NCI-H460 (cell line): ENCODE measurements at places on chromosomes 2 and 18. TPM values are rescaled to one million over a fixed set of nuclear protein-coding genes. Genes with fewer than 3 reads are reported as not detected.

Gene GAREM2
- total RNA-seq = 5.5 and 5.7 TPM in 2 replicates

Gene MPP4
- total RNA-seq = 0.52 and 1.3 TPM in 2 replicates

DNA sequence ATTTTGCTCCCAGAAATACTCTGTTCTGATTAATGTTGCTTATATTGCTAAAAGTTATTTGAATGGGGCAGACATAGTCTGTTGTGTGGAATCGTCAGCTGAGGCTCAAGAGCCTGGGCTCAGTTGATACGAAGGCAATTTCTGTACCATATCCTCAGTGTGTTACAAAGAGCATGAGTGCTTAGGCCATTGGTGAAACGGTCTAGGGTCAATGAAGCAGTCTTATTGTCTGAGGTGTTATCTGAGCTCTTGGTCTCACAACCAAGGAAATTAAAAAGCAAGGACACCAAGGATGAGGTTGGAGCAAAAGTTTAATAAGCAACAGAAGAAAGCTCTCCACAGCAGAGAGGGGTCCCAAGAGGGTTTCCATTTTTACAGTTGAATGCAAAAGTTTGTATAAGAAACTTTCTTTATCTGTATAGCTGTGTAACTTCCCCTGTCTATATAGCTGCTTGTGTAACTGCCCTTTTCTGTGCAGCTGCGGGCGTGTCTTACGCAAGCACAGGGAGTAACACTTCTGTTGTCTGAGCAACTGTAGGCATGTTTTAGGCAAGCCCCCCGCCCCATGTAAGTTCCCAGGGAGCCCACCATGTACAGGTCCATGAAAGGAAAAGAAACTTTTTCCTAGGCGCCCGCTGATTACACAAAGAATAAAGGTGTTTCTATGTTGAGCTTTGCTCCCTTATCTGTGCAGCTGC is 40.6 kb upstream of the DSC1 start:
- no peak for DNase-seq

Gene PLCL1
- 0.02 and 0.09 TPM in 2 replicates for total RNA-seq

GRCh38 chr2:207330912-207331311 is 165.2 kb upstream of the KLF7 start:
- DNase-seq = peak; percentile 94

DNA sequence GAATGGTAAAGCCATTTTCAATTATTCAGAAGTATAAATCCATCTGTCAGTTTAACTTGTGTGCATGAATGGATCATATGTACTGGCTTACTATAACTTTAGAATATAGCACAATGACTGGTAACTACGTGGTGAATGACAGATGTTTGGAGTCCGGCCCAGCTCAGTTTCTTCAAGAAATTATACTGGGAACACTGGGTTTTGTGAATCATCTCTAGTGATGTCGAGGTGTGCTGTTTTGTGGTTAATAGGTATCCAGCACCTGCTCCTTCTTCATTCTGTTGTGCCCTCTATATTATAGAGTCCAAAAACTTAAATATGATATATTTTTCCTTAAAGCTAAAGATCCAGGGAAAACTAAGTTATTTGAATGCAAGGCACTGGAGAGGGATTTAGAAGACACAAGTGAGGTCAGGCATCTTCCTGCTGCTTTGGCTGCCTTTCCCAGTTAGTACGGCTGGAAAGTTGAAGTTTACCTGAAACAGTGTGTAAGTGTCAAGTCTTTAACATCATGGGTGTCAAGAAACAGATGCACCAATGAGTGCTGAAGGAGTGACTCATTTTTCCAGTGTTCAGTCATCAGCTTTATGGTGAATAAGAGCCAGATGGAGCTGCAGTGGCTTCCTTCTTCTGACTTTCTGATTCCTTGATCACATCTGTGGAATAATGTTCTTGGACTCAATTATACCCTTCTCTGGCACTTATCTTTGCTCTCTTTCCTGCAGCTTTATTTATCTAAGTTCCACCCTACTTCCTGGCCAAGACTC is 1079.5 kb upstream of the CELF4 start:
- no peak for DNase-seq
